ENCODE measurements at places on chromosomes 7 and 10. TPM values are rescaled to one million over a fixed set of nuclear protein-coding genes. Genes with fewer than 3 reads are reported as not detected.

Gene NPSR1
- not detected for polyA plus RNA-seq

Gene IRF5
- polyA plus RNA-seq = 60.2 TPM

Gene AGK
- 18.7 TPM for polyA plus RNA-seq

Gene TRIM73
- polyA plus RNA-seq = 0.66 TPM

Gene IFIT1B
- not detected for polyA plus RNA-seq

Gene SCRN1
- 8.9 TPM for polyA plus RNA-seq

Gene NODAL
- not detected for polyA plus RNA-seq

Gene SH3PXD2A
- 0.47 TPM for polyA plus RNA-seq

Gene SLC29A4
- not detected for polyA plus RNA-seq

Gene TBX20
- not detected for polyA plus RNA-seq

Gene CTNNA3
- polyA plus RNA-seq = not detected

Gene DPYSL4
- not detected for polyA plus RNA-seq

Gene CLCN1
- not detected for polyA plus RNA-seq

Gene EPHA1
- not detected for polyA plus RNA-seq

Gene ACSM6
- polyA plus RNA-seq = not detected

Gene C10orf67
- polyA plus RNA-seq = not detected

All from naive B cell (primary cell).